ENCODE measurements at places on chromosomes 1 and 21. TPM values are rescaled to one million over a fixed set of nuclear protein-coding genes. Genes with fewer than 3 reads are reported as not detected.

Gene TP73
- not detected for polyA plus RNA-seq

Gene CASQ1
- not detected for polyA plus RNA-seq

Gene EDARADD
- polyA plus RNA-seq = 0.17 TPM

Gene SELL
- not detected for polyA plus RNA-seq

Gene HFM1
- 28.9 TPM for polyA plus RNA-seq

Gene CELA2B
- not detected for polyA plus RNA-seq

Gene WDR47
- 76.3 TPM for polyA plus RNA-seq

Gene STPG1
- 2.2 TPM for polyA plus RNA-seq

Gene FCRL3
- not detected for polyA plus RNA-seq

All from neural cell (in vitro differentiated cells).